RPMI7951 (cell line): ENCODE measurements at places on chromosomes 7 and 10. TPM values are rescaled to one million over a fixed set of nuclear protein-coding genes. Genes with fewer than 3 reads are reported as not detected.

The NUTM2D gene
- 0.36 and 0.59 TPM in 2 replicates for total RNA-seq

The PGAM2 gene
- 0.36 and 0.78 TPM in 2 replicates for total RNA-seq

The PDIA4 gene
- total RNA-seq, result 237 and 286 TPM in 2 replicates

The ZRANB1 gene
- total RNA-seq, result 10.8 and 12.4 TPM in 2 replicates

The HMX3 gene
- total RNA-seq, result not detected in 2 replicates

The SPDYE1 gene
- not detected in 2 replicates for total RNA-seq

The TPK1 gene
- 2.5 and 2.7 TPM in 2 replicates for total RNA-seq

- DNase-seq, result peak; percentile 50
These were observed 9.0 kb upstream of the POR start for GRCh38 chr7:75905785-75906604.

GRCh38 chr10:48608279-48608681 is 3.4 kb upstream of the ARHGAP22 start:
- no peak for DNase-seq

- no peak for DNase-seq
These were observed 122.5 kb downstream of the FAM53B start for GRCh38 chr10:124621637-124622036.

- DNase-seq, result no peak
These were observed at the start of gene ZNF467 for GRCh38 chr7:149773446-149774236. Gene ZNF467, minus strand, starts transcription at chr7:149773588. Its CDS starts 2,556 bp downstream, at chr7:149771032.

- peak; percentile 98 for DNase-seq
These were observed 27.3 kb upstream of the IFRD1 start for GRCh38 chr7:112422842-112423496.

DNA sequence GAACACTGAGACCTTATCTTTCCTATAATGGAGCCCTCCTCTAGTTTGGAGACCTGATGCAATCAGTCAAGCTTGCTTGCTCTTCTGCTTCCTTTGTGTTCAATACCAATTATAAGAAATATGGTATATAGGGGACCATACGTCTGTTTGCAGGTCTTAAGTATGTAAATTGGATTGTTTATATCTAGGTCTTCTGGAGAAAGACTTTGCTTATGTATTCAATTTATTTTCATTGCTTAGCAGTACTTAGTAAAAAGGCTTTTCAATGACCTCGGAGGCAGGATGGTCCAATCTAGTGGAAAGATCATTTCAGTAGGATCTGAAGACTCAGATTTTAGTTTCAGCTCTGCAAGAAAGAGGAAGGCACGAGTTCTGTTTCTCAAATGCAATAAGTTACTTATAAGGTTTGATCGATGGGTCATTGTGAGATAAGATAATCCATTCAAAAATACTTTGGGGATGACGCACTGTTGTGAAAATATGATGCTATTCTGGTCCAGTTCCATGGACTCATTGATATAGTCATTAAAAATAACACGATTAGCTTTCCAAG is 571.6 kb downstream of the SH2D4B start:
- DNase-seq, result no peak

GRCh38 chr7:363626-364025 is 73.7 kb downstream of the FOXL3 start:
- no peak for DNase-seq

GRCh38 chr10:72875250-72876055 is 18.1 kb upstream of the OIT3 start:
- peak; percentile 13 for DNase-seq

GRCh38 chr10:121654021-121654545 is 55.8 kb upstream of the FGFR2 start:
- DNase-seq, result no peak

DNA sequence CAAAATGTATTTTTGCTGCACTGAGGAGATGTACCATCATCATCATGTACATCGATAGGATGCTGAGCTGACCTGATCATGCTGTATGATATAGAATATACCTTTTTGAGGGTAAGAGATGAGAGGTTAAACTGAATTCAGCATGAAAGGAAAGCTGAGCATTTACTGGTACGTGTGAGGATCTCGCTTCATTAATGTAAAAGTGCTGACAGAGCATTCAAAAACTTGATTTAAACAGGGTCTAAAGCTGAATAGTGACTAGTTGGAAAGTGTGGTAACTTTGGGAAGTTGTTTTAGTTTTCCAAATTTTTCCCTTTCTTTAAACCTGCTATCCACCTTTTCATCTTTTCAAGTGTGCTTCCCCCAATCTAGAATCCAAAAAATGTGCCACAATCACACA is 28.5 kb upstream of the COL1A2 start:
- DNase-seq, result no peak

- no peak for DNase-seq
These were observed 82.2 kb upstream of the NRP1 start for GRCh38 chr10:33416691-33417090.

- DNase-seq, result no peak
These were observed 64.8 kb upstream of the VIPR2 start for GRCh38 chr7:159209429-159209828.

DNA sequence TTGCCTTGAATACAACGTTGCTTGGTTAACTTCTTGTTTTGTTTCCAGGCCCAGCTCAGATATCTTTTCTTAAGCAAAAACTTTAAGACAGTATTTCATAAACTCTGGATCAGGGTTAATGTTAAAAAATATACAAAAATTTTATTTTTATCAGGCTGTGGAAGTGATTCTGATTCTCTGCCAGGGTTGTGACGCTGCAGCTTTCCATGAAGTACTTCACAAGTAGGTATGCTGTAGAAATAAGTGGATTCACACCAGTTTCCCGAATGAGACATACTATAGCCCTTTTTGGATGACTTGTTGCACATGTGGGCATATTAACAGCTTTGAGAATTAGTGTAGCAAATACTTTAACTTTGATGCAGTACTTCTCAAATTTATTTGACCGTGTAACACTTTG is 70.1 kb downstream of the CDK14 start:
- DNase-seq, result no peak

GRCh38 chr7:143960813-143961610 is 6.4 kb downstream of the OR2F1 start:
- no peak for DNase-seq

GRCh38 chr7:47931005-47932004 is 17.0 kb downstream of the PKD1L1 start:
- no peak for DNase-seq

- DNase-seq, result peak; percentile 27
These were observed 15.1 kb upstream of the SVIL start for GRCh38 chr10:29649561-29650551.

DNA sequence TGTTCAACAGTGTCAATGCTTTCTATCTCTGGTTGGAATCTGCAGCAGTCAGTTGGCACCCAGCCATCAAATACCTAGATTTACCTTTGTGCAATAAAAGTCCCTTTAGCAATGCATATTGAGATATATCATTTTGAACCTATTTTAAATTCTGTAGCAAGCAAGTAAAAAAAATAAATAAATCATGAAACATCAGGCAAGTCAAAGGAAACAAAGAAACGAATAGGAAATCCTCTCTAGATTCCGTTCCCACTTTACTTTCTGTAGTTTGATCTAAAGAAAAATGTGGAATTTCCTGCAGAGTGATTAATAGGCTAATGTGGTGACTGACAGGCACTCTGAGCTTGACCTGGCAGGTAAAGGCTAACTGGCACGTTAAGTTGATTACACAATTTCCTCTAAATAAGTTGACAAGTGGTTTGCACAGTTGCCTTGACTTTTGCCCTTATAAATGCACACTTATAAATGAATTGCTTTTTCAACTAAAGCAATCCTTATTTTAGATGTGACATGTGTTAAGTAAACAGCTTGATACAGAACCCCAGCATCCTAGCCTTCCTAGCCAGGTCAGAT is 208.1 kb upstream of the TCF7L2 start:
- DNase-seq, result no peak

DNA sequence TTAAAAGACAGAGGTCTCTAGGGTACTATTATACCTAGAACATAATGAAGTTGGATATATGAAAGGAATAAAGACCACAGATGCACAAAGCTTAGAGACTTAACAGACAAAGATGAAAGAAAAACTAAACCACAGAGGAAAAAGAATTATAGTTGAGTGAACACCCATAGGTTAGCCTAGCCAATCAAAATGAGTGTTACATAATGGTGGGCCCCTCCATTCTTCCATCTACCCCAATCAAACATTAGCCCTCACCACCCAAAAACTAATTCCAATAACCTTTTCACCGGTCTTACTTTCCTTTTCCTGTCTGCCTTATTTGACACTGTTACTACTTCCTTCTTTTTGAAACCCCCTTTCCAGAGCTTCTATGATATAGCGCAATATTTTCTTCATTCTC is 130.1 kb downstream of the ELMO1 start:
- DNase-seq, result no peak

- DNase-seq, result no peak
These were observed 14.9 kb upstream of the MXI1 start for GRCh38 chr10:110192552-110192951.

- DNase-seq, result peak; percentile 66
These were observed 18.8 kb upstream of the SH2D4B start for GRCh38 chr10:80518807-80519360.

DNA sequence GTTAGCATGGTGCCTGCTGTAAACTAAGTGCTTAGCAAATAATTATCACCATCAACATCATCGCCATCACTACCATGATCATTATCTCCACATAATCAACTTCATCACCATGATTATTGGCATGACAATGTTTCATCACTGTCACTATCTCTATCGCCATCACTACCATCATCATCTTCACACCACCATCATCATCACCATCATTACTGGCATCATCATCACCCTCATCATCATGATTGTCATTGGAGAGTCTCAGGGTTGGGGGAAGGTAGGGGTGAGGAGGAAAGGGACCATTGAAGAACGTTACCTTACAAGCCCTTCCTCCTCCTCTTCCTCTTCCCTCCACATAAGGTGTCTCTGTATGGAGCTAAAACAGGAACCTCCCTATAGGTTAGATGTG is 54.9 kb upstream of the GPR26 start:
- no peak for DNase-seq
